ENCODE measurements at places on chromosomes 2 and 18. TPM values are rescaled to one million over a fixed set of nuclear protein-coding genes. Genes with fewer than 3 reads are reported as not detected.

EDAR gene
- total RNA-seq: not detected

GALNT5 gene
- 30.0 TPM for total RNA-seq

EML6 gene
- 1.1 TPM for total RNA-seq

ATIC gene
- 109 TPM for total RNA-seq

ZAP70 gene
- 0.41 TPM for total RNA-seq

CPLX4 gene
- total RNA-seq: not detected

REG3A gene
- total RNA-seq: not detected

MPHOSPH10 gene
- total RNA-seq: 36.2 TPM

XRCC5 gene
- 236 TPM for total RNA-seq

GATA6 gene
- total RNA-seq: 13.1 TPM

IL36G gene
- total RNA-seq: not detected

ZDBF2 gene
- total RNA-seq: 28.9 TPM

EPC2 gene
- total RNA-seq: 29.3 TPM

ANKRD53 gene
- 1.8 TPM for total RNA-seq

SGPP2 gene
- total RNA-seq: not detected

AUP1 gene
- total RNA-seq: 76.8 TPM

OTX1 gene
- not detected for total RNA-seq

PRSS56 gene
- total RNA-seq: not detected

CD207 gene
- total RNA-seq: not detected

POTEJ gene
- total RNA-seq: not detected

HOXD3 gene
- total RNA-seq: not detected

MYCN gene
- total RNA-seq: 0.17 TPM

TANK gene
- total RNA-seq: 68.5 TPM

Measured in chondrocyte (in vitro differentiated cells).